H9 (cell line): ENCODE measurements at places on chromosomes 12 and 14.
A peak's percentile ranks its signal among the peaks of the same experiment; 100 is the strongest.

- DNase-seq: no peak
Observed at GRCh38 chr14:54646626-54647025, 79.7 kb downstream of the SAMD4A start.

- no peak for DNase-seq
Observed at GRCh38 chr12:21912318-21912717, 28.9 kb downstream of the ABCC9 start.

DNA sequence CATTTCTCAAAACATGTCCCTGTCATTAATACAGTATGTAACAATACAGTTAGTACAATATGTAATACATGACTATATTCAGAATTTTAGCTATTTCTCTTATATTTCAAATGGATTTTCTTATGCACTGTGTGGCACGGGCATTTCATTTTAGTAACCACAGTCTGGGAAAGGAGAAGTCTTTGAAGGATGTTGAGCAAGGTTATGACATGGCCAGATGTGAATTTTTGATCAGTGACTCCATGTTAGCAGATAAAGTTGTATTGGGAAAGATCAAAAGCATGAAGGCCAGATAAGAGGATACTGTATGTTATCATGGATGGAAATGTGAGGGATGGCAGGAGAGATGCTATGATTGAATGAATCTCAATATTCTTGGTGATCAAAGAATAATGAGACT is 285.2 kb downstream of the NAV3 start:
- no peak for DNase-seq

DNA sequence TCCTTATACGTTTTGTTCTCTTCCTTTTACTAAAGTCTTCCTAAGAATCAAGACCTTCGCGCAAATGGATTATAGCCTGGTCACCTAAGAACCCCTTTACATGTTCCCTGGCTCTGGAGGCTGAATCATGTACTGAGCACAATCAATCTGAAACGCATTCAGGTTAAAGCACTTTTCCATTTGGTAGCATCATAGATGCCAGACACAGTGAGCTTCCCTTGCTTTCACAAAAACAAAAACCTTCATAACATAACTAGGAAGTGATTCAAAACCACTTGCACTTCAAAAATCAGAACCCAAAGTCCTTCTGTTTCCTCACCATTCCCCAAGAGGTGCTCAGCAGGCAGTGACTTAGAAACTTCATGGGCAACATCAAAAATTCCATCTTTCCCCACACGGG is 105.4 kb downstream of the CRACR2A start:
- DNase-seq: no peak

GRCh38 chr14:74488786-74489397 is 4.2 kb downstream of the NPC2 start:
- DNase-seq: no peak

- no peak for DNase-seq
Observed at GRCh38 chr14:77649326-77649725, 32.9 kb upstream of the SPTLC2 start.

- DNase-seq: no peak
Observed at GRCh38 chr12:43760396-43760795, 1.6 kb downstream of the IRAK4 start.

DNA sequence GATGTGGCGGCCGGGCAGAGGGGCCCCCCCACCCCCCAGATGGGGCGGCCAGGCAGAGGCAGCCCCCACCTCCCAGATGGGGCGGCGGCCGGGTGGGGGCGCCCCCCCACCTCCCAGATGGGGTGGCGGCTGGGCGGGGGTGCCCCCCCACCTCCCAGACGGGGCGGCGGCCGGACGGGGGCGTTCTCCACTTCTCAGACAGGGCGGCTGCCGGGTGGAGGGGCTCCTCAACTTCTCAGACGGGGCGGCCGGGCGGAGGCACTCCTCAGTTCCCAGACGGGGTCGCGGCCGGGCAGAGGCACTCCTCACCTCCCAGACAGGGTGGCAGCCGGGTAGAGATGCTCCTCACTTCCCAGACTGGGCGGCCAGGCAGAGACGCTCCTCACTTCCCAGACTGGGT is 469.8 kb downstream of the PCNX1 start:
- no peak for DNase-seq

- DNase-seq: no peak
Observed at GRCh38 chr12:77995436-77996167, 164.9 kb downstream of the NAV3 start.

GRCh38 chr14:61258985-61259384 is 22.2 kb downstream of the TMEM30B start:
- DNase-seq: no peak

DNA sequence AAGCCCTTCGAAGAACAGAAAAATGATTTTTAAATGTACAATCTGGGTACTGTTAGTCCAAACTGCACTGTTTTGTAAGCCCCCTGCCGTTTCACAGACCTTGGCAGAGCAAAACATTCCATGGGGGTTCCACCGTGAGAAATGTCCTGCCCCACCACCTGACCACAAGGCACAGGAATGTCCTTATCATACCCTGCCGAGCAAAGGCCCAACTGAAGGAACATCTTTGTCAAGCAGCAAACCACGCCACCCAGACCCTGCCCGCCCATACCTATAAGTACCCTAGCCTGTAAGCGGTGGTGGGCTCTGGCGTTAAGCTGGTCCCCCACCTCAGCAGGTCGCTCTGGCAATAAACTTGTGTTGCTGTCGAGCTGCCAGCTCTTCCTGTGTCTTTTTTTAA is 181.6 kb upstream of the PZP start:
- DNase-seq: no peak

DNA sequence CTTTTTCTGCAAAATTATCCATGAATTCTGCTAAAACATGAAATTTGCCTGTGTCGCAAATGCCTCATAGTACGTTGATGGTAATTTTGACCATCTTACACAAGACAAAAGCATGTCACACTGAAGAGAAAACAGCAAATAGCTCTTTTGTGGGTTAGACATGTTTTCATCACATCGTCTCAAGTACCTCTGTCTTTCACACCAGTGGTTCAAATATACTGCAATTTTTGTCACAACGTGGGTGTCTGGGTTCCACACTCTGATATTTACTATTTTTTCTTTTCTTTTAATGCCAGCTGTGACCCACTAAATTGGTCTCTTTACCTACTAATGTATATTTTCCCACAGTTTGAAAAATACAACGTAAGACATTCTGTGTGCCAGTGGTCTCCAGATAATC is 10.4 kb downstream of the KLRB1 start:
- DNase-seq: no peak

DNA sequence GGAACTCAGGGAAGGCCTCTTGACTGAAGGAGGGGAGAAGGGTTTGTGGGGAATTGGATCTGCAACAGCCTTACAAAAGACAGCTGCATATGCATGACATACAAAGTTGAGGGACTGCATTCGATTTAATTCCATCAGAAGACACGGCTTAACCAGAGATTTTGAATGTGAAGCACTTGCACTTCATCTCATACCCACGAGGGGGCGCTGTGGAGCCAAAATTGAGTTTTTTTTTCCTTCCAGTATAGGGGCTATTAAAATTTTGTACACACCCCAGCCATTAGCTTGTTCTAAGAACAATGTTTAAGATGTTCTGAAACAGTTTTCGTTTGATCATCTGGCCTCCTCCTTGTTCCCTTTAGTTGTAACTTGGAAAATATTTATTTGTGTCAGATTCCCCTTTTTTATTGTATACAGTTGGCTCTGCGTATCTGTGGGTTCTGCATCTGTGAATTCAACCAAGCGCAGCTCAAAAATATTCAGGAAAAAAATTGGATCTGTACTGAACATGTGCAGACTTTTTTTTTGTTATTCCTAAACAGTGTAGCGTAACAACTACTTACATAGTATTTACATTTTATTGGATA is 1.6 kb downstream of the SUDS3 start:
- DNase-seq: peak; percentile 47

GRCh38 chr14:96631030-96631429 is 128.8 kb downstream of the PAPOLA start:
- DNase-seq: peak; percentile 15

DNA sequence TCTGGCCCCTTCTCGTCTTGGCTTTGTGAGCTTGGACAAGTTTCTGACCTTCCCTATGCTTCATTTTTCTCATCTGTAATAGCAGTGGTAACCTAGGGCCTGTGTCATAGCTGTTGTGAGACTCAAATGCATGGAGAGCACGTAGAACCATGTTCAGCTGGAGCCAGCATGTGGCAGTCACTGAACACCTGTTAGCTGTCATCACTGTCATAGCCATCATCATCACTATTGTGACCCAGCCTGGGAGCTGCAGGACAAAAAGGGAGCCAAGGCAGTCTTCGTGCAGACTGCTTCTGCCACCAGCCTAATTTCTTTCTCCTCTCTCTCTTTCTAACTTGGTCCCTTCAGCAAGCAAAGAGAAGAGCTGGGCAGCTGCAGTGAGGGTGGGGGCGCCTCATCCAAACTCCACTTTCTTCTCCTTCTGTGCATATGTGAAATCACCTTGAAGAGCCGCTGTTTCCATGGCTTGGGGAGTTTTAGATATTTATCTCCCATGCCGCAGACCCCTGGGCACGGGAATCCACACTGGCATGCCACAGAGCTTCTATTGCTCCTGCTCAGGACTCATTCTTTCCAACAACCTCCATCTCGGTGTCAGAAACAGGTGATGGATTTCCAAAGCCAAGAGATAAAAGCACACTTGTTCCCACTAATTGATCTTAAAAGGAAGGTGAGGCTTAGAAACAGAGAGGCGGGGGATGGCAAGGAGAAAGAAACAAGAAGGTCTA is 87.0 kb downstream of the SRRM4 start:
- no peak for DNase-seq

DNA sequence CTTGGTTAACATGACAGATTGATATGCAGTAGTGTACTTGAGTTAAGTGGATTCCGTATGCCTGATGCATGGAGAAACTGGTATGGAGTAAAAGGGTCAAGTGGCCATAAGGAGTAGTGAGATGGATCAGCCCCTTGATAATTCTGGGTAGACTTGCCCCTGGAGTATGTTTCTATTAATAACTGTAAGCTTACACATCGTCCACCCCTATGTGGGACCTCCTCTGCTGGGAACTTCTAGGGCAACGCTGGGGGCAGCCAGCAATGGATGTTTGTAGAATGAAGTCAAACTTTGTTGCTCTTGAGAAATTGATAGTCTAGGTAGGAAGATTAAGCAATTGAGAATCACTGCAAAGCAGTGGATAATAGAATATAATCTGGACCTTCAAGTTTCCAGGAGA is 3.5 kb downstream of the C12orf75 start:
- DNase-seq: no peak

DNA sequence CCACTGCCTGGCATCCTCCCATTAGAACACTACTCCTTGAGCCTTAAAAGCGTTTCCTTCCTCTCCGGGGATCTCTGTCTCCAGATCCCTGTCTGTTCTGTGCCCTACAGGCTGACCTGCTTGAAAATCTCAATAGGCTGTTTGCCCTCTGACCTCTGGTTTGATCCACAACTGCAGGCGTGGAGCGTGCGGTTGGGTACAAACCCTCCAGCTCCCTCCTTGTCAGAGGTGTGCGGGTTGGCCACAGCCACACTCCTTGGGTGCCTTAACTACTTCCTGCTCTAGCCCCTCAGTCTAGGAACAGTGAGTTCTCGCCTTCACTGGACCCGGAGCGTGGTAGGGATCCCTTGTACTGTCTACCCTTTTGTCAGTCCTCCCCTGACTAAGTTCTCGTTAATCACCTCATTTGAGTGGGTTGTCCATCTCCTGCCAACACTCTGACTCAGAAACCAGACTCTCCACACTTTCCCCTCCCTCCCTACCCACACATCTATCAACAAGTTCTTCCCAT is 33.1 kb downstream of the CMKLR1 start:
- DNase-seq: no peak

DNA sequence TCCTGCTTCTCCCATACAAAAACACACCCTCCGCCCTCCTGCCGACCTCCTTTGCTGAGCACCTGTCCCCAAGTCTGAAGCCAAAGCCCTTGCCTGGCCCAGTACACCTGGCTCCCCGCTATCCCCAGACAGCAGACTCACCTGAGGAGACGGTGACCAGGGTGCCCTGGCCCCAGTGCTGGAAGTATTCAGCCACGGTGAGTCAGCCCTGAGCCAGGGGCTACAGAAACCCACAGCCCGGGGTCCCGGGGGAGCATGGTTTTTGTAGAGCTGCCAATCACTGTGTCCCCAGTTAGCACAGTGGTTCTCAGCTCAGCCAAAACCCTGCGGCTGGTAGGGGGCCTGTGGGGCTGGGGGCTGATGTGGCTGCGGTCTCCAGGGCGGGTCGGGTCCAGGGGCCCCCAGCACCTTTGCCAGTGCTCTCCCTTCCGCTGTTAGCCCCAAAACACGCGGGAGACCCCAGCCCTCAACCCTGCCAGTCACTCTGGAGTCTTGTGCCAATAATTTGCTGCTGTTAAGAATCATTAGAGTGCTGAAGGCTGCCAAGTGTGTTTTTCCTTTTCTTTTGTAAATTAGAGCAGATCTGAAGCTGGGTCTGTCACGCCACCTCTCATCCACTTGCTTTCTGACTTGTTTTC is 339.0 kb downstream of the TMEM121 start:
- DNase-seq: peak; percentile 9

DNA sequence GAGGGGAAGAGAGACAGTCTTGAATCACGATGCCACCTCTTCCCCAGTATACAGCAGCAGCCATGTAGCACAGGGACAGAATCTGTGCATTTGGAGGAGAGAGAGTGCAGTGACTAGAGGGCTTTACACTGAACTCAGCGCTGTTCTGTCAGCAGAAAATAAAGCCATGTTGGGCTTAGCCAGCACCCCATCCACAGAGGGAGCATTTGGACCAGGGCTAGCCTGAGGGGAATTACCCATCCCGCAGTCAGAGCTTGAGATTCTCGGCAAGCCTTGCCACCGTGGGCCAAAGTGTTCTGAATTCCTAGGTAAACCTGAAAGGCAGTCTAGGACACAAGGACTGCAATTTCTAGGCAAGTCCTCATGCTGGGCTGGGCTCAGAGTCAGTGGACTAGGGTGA is 120.4 kb upstream of the CNOT2 start:
- DNase-seq: no peak
